ENCODE measurements at places on chromosomes 11 and 22.

DNA sequence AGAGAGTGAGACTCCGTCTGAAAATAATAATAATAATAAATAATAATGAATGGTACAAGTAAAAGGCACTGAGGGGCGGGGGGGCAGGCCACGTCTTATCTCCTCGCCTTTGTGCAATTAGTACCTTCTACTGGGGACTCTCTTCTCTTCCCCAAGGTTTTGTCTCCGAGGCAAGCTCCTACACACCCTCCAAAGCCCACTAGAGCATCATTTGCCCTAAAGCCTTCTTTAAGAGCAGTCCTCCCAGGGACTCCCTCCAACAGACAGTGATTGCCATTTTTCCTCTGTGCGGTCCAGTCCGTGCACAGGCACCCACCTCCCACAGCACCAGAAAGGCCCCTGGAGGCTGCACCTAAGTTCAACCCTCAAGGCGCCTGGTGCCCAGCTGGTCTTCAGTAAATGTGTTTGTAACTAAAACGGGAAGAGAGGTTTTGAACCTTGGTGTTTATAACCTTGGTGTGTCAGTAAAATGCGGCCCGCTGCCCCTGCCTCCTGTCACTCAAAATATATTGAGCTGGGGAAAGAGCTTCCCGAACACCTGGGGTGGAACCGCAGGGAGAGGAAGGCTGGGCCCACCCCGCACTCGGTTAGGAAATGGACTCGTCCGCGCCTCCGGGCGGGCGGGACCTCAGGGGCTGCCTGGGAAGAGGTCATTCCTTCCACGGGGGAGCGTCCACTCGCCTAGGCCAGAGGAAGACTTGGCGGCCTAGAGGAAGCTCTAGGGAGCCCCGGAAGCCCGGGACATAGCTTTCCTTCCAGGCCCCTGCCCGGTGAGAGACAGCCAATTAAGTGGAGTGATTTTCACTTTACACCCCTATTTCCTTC, 4.7 kb upstream of the KDELR3 start:
- DNase-seq: no peak

GRCh38 chr22:46087816-46088277, 62.5 kb upstream of the PPARA start:
- DNase-seq: peak; percentile 75

- no peak for DNase-seq
Measured at GRCh38 chr11:86610559-86611341, 61.7 kb downstream of the ME3 start.

GRCh38 chr11:15867871-15868270, 488.5 kb downstream of the SOX6 start:
- DNase-seq: no peak

DNA sequence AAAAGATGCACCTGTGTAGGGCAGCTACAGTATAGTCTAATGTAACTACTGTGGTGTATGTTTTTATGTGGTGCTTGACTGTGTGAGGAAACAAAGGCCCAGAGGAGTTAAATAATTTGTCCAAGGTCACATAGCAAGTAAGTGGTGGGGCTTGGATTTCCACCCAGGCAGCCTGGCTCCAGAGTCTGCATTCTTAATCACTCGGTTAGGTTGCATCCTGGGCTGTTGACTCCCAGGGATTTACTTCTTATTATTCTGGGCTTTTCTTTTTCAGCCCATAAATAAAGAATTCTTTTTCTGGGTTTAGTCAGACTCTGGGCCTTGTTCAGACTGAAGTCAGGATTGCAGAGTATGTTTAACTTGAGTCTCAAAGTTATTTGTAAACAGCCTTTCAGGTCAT, 82.1 kb downstream of the ARHGAP42 start:
- DNase-seq: no peak

- DNase-seq: no peak
Measured at GRCh38 chr11:117868815-117869561, 7.5 kb downstream of the FXYD6 start.

Measured in T1000 (cell line).